ENCODE measurements at places on chromosomes 11 and 22.

- DNase-seq: no peak
Observed at GRCh38 chr22:36344106-36344827, 43.5 kb downstream of the MYH9 start.

DNA sequence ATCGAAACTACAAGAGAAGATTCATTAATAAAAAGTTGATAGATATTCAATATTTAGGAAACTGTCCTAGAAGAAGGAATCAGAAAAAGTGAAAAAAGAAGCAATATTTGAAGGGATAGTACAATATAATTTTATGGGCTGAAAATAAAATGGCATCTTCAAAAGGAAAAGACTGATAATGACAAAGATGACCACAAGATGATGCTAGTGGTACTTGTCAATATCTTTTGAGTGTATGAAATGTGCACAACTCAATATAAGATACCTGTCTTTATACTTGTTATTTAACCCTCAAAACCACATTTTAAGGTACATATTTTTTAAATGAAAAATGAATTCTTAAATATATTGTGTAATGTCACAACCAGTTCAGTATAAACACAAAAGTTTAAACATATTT, 1059.6 kb upstream of the RAG2 start:
- DNase-seq: no peak

GRCh38 chr11:69352715-69353319, 58.9 kb downstream of the MYEOV start:
- DNase-seq: no peak

GRCh38 chr11:45382133-45382878, 96.2 kb upstream of the SYT13 start:
- DNase-seq: no peak

DNA sequence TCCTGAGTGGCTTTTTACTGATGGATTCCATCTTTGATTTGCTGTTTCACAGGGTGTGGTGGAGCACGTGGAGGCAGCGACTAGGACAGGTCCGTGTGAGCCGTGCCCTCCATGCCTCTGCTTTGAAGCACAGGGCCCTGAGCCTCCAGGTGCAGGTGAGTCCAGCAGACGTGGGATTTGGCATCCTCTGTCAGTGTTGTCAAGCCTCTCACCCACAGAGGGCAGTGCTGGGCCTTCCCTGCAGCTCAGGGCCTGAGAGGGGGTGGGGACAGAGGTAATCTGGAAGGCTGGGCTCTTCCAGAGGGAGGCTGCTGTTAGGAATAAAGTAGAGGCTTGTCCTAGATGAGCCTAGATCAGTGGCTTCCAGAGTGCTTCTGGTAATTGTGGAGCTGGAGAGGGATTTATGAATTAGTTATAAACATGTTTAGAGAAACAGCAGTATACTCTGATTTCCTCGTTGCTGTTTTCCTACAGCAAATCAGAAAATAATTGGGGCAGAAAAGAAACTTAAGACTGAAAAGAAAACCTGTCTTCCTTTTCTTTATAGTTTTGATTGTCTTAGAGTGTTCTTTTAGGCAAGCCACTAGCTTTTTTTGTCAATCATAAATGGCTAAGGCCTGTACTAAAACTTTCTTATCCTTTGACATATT, 65.0 kb downstream of the SFI1 start:
- DNase-seq: peak; percentile 68

DNA sequence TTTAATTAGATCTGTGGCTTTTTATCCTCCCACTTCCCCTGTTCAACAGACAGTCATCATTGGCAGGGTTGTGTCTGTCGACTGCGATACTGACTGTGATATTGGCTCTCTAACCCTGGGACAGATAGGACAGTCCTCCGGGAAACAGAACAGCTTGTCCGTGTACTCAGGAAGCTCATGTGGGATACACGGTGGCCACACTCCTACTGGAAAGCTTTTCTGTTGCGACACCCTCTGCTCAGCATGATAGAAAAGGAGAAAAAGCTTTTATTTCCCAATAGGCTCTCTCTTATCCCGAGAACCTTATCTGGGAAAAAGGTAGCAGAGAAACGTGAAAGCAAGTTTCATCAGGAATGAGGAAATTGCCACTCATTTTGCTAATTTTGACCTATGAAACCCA, 60.4 kb upstream of the HSPA8 start:
- DNase-seq: no peak

DNA sequence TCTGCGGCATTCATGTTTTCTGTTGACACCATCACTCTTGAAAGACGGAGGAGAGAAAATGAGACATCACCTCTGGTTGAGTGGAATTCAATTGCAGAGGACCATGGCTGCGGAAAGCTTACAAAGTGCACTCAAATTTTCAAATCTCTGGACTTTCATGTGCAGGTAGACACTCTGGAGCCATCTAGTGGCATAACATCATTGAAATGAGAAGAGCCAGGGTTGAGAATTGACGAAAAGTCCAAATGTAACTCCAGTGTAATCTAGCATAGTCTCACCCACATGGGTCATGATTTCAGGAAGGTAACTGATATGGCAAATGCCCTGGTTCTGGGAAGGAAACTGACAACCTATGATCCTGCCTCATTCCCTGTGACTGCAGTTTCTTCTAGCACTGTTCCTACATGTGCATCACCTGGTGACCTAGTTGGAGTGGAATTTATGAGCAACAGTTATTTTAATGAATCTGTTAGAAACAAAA, 687.8 kb downstream of the KCNA4 start:
- no peak for DNase-seq

DNA sequence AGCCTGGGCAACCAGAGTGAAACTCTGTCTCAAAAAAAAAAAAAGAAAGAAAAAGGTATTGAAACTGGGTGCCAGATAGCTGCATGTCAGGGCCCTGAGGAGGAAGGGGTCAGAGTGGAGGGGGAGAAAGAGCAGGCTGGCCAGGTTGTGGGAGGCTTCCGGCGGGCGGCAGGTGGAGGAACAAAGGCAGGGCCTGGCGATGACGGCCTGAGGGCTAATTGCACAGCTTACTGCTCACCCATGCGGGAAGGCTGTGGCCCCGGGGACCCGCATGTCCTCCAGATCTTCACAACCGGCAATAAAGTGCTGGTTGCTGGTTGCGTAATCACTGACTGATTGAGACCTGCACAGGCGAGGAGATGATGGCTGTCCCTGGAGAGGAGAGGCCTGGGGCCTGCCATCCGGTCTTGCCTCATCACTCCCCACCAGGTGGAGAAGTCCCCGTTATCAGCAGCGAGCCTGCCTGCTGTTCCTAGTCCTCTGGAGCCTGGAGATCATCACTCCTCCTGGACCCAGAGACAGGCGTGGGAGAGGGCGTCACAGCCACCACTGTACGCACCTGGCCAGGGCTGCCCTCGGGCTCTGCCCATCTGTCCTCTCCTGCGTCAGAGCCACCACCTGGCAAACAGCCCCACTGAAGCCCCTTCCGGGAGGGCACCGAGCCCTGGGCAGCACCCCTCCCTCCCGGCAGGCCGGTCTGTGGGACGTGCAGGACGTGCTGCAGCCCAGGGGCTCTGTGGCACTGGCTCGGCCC, 18.7 kb downstream of the H19 start:
- DNase-seq: no peak

- peak; percentile 46 for DNase-seq
Observed at GRCh38 chr11:110362971-110363509, 66.6 kb upstream of the RDX start.

DNA sequence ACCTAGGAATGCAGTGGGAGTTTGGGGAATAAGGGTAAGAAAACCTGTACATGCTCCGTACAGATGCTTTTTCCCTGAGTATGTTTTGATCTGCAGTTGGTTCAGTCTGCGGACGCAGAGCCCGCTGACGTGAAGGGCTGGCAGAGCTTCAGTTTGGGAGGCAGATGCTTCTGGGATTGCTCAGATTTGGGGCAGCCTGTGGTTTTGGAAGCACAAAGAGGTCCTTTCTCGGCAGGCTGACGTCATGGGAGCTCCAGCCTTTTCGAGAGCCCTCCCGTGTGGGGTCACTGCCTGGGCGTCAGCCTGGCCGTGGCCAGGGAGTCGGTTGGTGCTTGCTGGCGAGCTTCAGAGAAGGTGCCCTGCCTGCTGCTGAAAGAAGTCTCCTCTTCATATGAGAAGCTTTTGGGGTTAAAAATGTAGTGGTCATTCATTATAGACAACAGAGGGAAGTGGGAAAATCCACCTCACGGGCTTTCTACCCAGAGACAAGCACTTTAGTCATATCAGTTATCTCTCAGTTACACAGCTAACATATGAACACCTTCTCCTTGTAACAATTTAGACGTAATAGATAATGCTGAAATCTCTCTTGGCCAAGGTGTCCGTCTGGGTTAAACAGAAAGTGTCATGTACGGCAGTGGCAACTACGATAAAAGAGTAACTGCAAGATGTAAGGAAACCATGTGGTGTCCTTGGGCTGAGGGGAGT, 26.8 kb downstream of the TPCN2 start:
- no peak for DNase-seq

GRCh38 chr22:30266445-30267381, at the start of gene OSM:
TSS of gene OSM (minus strand) at chr22:30266851. CDS start at chr22:30266799, 52 bp downstream.
- DNase-seq: no peak

- DNase-seq: no peak
Observed at GRCh38 chr22:47062126-47062525, 299.7 kb downstream of the TBC1D22A start.

GRCh38 chr11:32090545-32091370, at the start of gene RCN1:
TSS of gene RCN1 (plus strand) at chr11:32091074. CDS start at chr11:32091197, 123 bp downstream.
- no peak for DNase-seq

DNA sequence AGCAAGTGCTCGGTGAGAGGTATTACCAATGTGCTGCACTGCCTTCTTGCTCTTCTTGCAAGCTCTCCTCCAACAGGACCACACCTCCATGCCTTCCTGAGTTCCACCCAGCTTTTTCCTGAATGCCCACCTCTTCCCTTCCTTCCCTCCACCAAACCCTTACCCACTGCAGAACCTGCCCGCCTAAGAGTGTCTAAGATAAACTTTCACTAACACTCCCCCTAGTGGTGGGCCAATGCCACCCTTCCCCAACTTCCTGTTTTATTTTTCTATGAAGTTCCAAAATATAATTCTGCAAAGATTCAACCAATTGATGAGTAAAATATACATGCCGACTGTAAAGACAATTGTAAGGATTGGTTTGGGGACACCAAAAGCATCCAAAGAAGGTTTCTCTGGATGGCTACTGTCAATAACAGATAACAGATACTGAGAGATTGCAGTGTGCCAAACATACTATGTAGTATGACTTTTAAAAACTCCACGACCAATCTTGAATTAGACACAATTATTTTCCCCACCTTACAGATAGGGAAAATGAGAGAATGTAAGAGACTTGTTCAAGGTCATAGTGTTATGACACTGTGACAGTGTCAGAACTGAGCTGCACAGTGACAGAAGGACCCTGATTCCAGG, 38.6 kb upstream of the BMAL1 start:
- peak; percentile 11 for DNase-seq

- DNase-seq: no peak
Observed at GRCh38 chr11:65132238-65132987, 1.9 kb downstream of the SYVN1 start.

GRCh38 chr11:15602785-15603567, 488.3 kb downstream of the INSC start:
- no peak for DNase-seq

DNA sequence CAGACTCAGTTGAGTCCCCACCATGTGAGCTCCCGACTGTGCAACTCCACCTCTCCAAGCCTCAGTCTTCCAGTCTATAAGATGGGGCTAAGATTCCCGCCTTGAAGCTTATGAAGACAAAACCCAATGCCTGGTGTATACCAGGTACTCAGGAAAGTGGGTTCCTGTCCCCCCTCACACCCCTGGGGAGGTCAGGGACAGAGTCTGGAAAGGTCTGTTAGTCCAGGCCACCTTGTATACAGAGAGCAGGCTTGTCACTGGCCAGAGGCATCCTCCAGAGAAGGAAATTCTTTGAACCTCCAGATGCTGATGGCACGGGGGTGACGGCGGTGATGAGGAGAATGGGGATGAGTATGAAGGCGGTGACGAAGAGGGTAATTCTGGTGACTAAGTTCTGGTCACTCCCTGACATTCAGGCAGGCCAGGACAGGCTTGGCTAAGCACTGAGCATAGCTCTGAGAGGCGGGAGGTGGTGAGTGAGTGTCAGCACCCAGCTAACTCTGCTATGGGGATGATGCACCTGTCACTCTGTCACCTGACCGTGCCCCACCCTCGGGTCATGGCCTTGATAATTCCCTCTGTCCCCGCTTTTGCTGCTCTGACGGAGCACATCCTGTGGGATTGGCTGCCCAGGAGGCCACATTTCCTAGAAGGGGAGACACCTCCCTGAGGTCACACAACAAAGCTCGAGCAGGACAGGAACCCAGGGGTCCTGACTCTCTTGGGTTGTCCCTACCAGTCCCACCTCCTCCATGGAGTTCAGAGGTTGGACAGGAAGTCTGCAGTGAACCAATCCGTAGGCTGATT, 30.9 kb upstream of the CSNK1E start:
- no peak for DNase-seq

DNA sequence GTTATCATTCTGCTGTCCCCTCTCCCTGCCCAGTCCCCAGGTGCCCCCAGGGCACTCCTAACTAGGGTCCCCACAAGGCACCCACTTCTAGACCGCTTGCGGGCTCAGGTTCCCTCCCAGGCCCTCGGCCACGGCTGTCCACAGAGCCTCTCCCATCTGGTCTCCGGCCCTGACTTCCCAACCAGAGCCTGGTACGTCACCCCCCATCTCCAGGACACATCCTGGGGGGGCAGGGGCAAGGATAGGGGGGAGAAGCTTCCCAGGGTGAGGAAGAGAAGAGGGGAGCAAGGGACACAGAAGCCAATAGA, 457 bp downstream of the SSTR3 start:
- DNase-seq: no peak

DNA sequence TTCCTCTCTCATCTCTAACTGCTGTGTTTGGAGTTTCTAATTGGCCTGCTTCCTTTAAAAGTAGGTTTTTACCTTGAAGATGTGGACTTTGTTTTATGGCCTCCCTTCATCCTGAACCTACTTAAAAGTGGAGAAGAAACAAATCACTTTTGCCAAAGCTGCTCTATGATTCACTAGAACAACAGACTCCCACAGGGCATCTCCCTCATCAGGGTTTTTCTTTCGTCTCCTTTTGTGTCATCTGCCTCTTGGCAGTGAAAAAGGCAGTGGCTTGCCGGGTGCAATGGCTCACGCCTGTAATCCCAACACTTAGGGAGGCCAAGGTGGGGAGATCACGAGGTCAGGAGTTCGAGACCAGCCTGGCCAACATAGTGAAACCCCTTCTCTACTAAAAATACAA, 186.6 kb upstream of the MTNR1B start:
- DNase-seq: no peak

GRCh38 chr11:23873406-23873805, 623.4 kb upstream of the LUZP2 start:
- DNase-seq: no peak

- no peak for DNase-seq
Observed at GRCh38 chr22:40009951-40010671, 15.4 kb downstream of the FAM83F start.

DNA sequence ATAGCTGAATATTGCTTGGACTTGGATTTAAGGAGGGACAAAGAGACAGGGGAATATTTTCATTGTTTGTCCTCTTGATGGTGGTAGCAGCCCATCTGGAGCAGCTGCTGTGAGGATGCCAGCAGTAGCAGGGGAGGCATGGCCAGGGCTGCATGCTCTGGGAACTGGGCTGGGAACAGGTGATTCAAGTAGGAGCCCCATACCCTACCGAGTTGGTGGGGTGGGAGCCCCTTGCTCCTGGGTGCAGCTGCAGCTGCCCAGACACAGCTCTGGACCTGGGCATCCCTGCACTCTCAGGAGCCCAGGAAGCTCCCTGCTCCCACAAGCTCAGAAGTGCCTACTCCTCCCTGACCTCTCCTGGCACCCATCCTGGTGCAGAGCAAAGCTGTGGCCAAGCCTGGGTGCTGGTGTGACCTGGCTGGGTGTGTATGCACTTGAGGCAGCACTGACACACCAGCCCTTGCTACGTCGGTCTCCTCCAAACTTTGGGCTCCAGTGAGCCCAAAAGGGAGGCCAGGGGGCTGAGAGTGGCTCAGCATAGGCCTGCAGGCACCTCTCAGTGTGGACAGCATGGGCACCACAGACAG, 341.8 kb upstream of the CCDC179 start:
- DNase-seq: no peak
